ENCODE measurements at places on chromosomes 6 and 20.
A peak's percentile ranks its signal among the peaks of the same experiment; 100 is the strongest.

- no peak for DNase-seq
These were observed 37.0 kb downstream of the BMP7 start for GRCh38 chr20:57229490-57229889.

GRCh38 chr20:40393197-40394079 lies 295.6 kb downstream of the MAFB start:
- DNase-seq, result no peak

DNA sequence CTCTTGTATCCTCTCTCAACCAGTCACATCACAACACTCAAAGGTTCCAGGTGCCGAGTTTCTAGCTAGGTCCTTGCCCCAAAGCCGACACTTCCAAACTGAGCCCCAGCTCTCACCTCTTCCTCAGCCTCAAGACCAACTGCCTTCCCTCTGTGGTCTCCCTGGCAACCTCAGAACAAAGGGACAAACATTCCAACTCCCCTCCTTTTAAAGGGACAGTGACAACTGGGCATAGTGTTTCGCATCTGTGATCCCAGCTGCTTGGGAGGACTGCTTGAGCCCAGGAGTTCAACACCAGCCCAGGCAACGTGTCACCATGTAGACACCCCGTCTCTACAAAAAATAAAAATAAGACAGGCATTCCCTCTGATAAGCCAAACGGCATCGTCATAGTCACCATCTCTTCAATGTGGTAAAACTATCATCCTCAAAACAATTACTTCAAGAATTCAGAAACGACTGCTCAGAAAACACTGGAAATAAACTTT lies 11.3 kb downstream of the DIDO1 start:
- DNase-seq, result peak; percentile 62

DNA sequence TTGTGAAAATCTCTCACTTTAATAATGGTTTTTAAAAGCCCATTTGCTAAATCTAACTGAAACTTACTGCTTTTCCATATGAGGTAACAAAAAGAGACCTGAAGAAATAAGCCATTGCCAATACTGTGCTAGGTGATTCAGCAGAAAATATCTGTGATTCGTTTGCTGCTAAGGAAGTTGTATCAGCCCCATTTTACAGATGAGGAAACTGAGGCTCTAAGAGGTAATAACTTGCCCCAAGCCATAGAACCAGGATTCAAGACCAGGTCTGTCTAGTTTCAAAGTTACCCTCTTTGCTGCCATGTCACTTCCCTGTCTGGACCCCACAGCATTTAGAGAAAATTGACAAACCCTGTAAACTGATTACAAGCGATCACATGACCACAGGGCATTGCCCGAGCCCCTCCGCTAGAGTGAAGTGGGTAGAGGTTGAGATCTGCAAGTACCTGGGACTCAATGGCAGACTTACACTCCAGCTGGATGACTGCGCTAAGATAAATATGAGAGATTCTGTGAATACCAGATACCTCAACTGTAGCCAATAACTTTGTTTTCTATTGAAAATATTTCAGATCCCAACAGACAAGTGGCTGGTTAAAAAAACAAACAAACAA lies 69.3 kb downstream of the TNFRSF21 start:
- DNase-seq, result no peak

DNA sequence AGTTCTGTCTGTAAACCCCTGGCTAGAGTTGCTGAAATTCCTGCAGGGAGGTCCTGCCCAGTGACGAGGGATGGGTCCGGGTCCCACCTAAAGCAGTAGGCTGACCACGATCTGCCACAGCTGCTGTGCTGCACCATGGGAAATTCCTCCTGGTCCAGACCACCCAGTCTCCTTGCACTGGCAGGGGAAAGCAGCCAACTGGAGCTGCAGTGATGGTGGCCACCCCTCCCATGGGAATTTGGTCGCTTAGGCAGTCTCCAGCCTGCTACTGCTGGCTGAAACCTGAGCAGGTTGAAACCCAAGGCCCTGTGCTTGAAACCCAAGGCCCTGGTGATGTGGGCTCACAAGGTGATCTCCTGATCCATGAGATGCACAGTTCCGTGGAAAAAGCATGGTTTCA lies 23.9 kb upstream of the MOXD1 start:
- no peak for DNase-seq

DNA sequence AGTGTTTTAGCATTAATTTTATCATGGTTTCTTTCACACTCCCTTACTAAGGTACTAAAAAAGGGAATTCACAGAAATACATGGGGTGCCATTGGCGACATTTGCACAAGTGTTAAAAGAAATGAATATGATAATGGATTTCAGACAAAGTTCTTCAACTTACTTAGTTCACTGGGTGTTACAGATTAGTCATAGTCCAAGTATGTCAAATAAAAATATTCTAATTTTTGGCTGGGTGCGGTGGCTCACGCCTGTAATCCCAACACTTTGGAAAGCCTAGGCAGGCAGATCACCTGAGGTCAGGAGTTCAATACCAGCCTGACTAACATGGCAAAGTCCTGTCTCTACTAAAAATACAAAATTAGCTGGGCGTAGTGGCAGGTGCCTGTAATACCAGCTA lies 286.1 kb upstream of the TFAP2D start:
- no peak for DNase-seq

DNA sequence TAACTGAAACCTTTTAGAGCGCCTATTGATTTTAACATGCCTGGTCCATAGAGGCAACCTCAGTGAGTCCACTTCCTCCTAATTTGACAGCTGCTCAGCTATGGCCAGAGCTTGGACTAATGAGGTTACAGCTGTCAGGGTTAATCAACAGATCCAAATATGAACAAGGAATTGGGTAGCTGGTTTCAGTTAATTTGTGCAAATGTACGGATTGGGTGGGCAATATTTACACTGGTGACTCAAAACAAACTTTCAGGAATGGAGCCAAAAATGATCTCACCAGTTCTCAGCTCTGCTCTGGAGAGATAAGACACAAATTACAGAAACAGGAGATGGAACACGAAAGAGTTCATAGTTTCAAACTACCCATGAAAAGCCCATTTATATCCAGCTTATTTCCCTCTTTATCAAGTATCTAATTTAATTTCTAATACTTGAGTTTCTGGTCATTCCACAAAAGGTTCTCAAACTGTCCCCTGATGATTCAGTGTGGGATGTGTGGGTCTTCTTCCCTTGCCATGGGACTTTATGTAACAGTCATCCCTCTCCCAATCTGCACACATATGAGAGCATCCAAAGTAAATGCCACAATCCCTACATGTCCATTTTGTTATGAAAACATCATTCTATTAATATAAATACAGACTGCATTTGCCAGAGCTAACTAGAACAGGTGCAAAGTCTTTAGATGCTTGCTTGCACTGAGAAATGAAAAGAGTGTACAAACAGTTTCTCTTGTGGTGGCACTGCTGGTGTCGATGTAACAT lies 149.9 kb downstream of the RPS12 start:
- no peak for DNase-seq

DNA sequence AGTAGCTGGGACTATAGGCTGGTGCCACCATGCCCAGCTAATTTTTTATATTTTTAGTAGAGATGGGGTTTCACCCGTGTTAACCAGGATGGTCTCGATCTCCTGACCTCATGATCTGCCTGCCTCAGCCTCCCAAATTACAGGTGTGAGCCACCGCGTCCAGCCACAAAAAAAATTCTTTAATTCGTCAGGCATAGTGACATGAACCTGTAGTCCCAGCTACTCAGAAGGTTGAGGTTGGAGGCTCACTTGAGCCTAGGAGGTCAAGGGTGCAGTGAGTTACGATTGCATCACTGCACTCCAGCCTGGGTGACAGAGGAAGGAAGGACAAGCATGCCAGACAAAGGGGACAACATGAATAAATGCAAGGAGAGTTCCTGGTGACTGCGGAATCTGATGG lies 19.5 kb upstream of the ASXL1 start:
- DNase-seq, result no peak

DNA sequence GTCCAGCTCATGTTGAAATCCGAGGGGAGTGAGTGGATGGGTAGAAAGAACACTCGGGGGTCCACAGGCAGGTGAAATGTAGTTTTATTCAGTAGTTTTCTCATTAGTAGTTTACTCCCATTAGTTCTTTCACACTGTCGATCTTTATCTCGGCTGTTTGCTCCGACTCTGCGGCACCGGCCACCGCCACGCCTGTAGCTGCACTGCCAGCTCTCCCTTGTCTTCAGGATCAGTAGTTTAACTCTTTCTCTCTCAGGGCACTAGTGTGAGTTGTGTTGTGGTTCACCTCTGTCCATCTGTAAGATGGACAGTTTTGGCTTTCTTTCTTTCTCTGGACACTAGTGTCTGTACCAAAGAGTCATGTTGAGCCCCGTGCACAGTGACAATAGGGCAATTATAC lies 195.7 kb downstream of the LMBRD1 start:
- DNase-seq, result no peak

- no peak for DNase-seq
These were observed 21.8 kb downstream of the PDYN start for GRCh38 chr20:1971893-1972586.

DNA sequence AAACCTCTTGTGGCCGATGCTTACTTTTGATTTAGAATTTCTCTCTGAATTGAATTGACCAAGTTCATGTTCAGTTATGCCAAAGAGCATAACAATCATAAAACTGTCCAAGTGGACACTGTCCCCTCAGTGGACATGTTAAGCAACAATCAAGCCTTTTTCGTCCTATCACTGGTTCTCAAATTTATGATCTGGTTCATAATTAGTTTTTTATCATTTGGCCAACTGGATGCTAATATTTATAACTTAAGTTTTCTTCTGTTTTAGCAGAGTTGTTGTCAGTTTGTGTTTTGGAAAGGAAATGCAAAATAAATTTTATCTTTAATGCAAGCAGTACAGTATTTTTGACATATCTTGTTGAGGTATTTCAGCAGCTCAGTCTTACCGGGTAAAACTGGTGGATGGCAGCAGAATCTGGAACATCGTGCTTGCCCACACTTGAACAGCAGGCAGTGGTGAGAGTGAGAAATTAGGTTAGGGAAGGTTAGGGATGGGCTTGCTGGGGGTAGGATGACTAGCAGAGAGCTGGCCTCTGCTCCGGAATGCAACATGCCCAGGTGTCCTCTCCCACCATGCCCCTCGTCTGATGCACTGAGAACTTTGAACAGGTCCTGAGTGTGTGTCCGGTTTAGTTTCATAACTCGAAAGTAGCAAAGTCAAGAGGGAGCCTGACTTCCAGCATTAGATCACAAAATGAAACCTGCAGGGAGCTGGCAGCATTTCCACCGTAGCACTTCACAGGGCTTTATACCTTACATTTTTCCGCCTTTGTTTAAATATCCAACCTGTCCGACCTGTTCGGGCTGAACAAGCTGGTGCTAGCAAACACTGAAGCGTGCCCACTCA lies 93.1 kb downstream of the RREB1 start:
- DNase-seq, result no peak

DNA sequence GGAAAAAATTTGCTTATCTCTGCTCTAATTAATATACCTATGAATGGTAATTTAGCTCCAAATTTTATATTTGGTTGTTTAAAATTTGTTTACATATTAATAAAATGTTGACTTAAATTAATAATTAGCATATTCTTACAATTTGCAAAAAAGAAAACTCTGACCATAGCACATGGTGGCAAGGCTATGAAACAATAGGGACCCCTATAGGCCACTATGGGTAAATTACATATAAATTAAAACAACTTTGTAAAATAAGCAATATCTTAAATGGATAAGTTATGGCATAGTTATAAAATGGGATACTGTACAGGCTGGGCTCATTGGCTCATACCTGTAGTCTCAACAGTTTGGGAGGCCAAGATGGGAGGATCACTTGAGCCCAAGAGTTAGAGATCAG lies 76.0 kb downstream of the MKKS start:
- no peak for DNase-seq

DNA sequence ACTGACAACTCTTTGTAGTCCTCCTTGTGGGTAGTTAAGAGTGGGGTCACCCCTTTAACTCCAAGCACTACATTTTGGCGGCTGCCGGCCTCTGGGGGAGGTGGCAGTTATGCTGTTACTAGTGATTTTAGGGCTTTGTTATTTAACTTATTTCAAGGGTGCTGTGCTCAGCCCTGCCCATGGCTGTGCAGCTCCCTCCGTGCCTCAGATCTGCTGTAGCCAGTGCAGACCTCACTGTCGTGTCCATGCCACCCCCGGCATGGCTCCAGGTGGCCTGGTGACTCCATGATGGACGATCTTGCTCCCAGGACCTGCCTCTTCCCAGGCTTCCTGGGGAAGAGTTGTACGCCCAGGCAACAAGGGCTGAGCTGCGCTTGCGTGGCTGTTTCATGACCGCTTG lies 15.4 kb downstream of the UQCC2 start:
- no peak for DNase-seq

DNA sequence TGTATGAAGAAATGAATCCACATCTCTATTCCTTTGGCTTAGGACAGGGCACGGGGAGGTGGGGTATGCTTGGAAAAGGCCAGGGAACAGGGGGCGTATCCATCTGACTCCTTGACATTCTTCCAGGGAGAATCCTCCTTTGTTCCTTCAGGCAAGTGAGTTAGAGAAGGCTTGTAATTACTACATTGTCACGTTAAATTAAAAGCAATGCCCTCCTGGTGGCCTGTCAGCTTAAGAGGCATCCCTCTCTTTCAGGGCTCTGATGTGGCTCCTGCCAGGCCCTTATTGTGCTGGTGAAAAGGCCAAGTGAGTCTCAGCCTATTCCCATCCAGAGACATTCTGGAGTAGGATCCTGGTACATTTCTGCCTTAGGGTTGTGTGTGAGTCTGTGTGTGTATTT lies 128.3 kb downstream of the FOXA2 start:
- DNase-seq, result no peak
